Activated naive CD4-positive, alpha-beta T cell (primary cell): ENCODE measurements at places on chromosomes 7 and 10.
A peak's percentile ranks its signal among the peaks of the same experiment; 100 is the strongest.

DNA sequence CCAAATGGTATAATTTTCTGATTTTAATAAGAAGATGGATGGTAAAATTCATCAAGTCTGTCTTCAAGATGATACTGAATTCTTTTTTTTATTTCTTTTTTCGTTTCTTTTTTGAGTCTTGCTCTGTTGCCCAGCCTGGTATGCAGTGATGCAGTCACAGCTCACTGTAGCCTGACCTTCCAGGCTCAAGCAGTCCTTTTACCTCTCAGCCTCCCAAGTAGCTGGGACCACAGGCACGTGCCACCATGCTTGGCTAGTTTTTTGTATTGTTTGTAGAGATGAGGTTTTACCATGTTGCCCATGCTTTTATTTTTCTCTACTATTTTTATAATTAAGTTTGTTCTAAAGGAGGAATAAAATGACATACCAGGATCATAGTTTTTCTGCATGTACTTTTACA lies 52.1 kb upstream of the HELLS start:
- DNase-seq, result no peak

GRCh38 chr7:70582927-70583895 lies 548.7 kb upstream of the GALNT17 start:
- no peak for DNase-seq

DNA sequence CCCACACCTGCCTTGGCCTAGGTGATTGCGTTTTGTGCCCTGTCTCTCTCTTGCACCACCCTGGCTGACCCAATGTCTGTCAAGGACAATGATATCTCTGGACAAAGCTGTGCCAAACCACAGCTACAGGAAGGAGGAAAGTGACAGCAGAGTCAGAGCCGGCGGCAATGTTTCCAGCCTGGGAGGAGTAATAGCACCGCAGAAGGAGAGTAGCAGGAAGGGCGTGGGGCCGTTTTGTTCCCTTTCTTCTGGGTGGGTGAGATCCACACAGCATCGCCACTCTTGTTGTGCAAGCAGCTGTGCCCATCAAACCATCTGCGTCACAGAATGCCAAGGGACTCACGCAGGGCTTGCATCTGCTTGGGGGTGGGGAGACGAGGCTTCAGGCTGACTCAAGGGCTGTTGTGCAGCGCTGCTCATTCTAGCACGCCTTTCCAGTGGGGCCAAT lies 341.6 kb upstream of the AUTS2 start:
- DNase-seq, result no peak

DNA sequence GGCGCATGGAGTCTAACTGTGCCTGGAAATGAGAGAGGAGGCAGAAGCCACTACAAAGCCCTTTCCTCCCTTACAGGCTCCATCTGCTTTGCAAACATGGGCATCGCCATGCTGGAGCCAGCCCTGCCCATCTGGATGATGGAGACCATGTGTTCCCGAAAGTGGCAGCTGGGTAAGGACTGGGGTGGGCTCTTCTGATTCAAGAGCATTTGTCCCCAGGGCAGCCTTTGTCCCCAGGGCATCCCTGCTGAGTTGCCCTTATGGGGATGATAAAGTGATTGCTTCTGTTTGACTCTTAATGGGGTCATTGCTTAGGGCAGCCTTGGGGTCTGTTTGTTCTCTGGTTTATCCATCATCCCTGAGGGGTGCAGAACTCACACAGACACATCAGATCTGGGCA lies 16.8 kb downstream of the SLC18A2 start:
- DNase-seq, result no peak

DNA sequence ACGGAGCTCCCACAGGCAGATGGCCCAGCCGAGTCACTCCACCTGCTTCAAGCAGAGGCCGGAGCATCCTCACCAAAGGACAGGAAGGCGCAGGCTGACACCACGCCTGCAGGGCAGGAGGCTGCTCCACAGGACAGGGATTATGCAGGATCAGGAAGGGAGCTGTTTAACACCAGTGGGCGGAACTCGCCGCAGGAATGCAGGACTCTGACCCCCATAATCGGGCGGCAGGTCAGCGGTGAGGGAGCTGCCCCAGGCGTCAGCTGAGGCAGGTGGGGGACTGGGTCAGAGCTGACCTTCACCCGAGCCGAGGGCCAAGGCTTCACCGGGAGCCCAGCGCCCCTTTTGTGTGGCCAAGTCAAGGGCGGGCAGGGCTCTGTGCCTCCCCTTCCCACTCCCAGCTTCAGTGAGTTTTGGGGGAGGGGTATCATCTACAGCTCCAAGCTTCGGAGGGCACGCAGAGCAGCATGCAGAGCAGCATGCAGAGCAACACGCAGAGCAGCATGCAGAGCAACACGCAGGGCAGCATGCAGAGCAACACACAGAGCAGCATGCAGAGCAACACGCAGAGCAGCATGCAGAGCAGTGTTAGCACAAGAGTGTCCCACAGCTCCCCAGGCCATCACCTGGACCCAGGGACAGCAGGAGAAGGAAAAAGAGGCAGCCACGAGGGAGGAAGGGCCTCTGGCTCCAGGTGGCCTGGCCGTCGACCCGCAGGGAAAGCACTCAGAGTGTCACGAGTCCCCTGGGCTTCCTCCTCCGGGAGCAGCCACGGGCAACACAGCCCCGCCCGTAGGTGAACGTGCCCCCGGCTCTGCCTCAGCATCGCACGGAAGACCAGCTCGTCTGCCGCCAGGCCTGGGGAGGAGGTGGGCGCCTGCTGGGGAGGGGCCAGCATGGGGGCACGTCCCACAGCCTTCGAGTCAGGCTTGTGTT lies 151.7 kb upstream of the PPP2R2D start:
- DNase-seq, result no peak

GRCh38 chr10:130792096-130792845 lies 519.2 kb downstream of the TCERG1L start:
- no peak for DNase-seq

DNA sequence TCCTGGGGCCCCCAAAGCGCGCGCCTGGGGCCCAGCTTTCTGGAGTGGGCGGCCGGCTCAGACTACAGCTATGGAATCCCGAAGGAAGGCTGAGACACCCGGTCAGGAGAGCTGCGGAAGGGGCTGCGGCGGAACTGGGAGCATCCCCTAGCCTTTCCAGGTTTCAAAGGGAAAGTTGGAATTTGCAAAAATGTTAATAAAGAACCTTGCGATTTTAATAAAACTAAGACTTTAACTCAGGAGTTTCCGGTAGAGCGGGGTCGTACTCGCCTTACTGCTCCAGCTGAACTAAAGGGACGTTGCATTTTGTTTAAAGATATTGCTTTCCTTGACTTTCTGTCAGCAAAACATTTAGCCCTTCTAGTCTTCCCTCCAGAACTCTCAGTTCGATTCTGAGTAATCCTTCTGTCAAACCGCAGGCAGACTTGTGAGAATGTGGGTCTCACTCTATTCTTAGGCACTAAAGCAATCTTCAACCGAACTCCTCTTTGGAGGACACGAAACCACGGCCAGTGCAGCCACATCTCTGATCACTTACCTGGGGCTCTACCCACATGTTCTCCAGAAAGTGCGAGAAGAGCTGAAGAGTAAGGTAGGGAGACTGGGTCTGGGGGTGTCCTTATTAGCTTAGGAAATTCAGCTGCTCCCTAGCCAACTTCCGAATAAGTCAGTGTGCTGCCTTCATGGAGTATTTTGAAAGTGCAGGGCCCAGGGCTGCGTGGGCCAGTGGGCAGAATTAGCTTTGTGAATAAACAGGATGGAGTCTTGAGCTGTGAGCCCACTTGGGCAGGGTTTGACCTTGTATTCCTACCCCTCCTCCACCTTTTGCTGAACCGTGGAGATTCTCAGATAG lies 1.9 kb downstream of the CYP26A1 start:
- no peak for DNase-seq

GRCh38 chr10:75294518-75294865 lies 58.7 kb upstream of the COMTD1 start:
- DNase-seq, result no peak

DNA sequence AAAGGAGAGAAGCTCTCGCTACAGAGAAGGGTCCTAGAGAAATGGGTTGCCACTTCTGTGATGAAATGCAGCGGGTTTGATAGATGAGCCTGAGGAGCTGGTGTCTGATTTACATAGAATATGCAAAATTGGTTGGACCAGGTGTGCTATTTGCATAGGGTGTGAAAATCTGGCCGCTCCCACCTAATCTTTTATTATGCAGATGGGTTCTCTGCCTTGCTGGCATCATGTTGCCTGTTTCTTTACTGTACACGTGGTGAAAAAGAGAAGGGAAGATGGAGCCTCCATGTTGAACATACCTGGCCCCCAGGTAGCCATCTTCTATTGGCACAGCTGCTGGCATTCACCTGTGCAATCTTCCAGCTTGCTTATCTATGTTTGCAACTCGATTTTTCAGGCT lies 212.2 kb downstream of the ANKRD7 start:
- no peak for DNase-seq

DNA sequence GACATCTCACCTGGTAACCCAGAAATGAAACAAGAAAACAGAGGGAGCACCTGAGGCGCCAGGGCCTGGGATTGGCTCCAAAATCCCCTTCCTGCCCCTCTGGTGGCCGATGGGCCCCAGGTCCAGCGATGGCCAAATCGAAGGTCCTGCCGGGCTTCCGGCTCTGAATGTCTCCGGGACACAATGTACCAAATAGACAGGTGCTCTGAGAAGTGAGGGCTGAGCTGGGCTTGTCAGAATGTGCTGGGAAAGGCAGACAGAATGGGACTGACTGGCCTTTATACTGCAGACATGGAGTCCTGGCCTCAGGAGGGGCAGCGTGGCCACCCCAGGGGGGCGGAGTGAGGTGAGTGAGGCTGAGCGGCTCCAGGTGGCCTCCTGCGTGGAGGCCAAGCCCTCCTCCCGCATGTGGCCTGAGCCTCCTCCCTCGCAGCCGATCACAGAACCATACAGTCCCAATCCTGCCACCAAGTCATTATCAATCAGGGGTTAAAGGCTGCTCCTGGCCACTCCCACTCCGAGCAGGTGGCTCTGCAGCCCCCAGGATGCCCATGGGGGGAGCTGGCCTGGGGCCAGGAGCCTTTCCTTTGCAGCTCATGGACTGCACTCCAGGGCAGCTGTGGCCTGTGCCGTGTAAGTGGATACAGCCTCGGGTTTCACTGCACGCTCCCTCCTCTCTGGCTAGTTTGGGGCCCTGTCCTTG lies 185.5 kb downstream of the ADARB2 start:
- DNase-seq, result no peak

GRCh38 chr7:23106057-23106822 lies 655 bp downstream of the KLHL7 start:
- DNase-seq, result peak; percentile 17

- no peak for DNase-seq
These were observed 144.3 kb downstream of the ADAM12 start for GRCh38 chr10:126243971-126244370.

DNA sequence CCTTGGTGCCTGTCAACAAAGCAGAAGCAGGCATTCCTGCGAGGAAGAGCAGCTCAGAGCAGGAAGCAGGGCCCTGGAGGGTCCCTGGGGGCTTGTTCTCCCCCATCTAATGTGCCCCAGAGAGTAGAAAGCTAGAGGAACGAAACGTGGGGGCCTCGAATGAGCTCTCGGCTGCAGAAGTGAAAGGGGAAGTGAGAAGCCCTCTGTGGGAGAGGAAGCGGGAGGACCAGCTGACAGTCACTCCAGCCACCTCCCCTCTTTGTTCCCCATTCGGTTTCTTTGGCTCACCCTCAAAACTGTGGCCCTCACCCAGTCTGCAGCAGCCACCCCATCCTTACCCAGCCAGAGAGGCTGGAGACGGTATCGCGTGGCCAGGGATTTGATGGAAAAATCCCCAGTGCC lies 25.0 kb downstream of the C10orf105 start:
- no peak for DNase-seq

DNA sequence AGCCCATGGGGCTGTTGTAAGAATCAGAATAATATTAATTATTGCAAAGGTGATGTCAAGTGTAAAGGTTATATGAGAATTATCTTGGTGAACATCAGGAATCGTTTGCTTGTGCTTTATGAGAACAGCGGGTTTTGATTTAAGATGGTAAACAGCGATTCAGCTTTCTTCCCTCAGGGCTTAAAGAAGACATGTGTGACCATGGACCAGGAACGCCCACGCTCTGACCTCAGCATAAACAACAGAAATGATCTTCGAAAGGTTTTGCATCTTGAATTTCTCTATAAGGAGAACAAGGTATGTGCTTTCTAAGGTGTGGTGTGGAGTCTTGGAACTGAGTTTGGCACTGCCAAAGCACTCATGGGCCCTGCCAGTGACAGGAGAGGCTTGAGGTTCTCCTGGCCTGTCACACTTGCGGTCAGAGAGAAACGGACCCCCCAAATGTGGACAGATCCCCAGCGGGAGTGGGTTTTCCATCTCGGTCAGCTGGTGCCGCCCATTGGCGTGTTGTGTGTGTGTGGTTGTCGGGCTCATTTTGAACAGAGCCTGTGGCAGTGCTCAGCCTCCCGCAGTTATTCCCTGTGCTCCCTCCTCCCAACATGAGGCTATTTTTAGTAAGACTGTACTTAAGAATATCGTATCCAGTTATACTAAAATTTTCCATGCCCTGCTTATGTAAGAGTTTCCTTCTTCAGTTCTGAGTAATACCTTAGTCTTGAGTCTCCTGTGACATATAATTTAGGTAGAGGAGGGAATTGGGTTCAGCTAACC lies 7.2 kb downstream of the MINDY4 start:
- DNase-seq, result no peak

- DNase-seq, result no peak
These were observed 31.5 kb downstream of the BTAF1 start for GRCh38 chr10:91955114-91955513.

GRCh38 chr10:90885176-90885575 lies 13.4 kb downstream of the RPP30 start:
- no peak for DNase-seq

DNA sequence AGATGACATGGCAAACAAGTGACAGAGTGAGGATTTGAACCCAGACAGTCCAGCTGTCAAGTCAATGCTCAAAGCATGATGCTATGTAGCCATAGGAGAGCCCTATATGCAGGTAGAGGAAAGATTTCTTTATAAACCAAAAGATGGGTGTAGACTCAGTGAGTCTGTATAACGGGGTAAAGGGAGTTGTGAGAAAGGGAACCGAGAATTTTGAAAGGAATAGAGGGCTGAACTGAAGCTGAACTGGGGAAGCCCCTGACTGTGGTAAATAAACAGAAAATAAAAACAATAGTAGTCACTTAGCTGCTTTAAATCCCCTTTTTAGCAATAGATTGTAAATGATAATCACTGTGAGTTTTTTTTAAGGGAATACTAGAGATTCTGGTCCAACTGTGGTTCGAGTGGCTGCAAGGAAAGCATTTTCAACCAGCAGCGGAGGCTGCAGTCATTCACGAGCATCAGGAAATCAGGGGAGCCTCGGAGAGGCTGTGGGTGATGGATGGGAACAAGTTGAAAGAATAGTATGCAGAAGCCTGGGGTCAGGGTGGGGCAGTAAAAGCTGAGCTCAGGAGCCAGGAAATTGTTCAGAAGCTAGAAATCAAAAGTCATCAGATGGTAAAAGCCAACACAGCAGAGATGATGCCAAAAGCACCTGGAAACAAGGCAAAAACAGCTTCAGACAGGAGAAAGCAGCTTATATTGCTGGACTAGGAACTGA lies 393.5 kb downstream of the GFRA1 start:
- no peak for DNase-seq

GRCh38 chr10:130956251-130956650 lies 355.3 kb downstream of the TCERG1L start:
- DNase-seq, result no peak
